Cortex of kidney (tissue), 1 donor: ENCODE measurements at places on chromosomes 7 and 10.

DNA sequence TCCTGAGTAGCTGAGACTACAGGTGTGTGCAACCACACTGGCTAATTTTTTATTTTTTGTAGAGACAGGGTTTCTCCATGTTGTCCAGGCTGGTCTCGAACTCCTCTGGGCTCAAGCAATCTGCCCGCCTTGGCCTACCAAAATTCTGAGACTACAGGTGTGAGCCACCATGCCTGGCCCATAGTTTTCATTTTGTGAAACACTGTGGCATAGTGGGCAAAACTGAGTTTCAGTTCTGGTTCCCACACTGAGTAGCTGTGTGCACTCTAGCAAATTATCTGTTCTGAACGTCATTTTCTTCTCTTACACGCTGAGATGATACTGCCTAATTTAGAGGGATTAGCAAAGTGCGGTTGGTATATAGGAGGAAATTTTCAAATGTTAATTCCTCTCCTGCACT, 13.5 kb downstream of the ATP5MK start:
- no peak for DNase-seq

DNA sequence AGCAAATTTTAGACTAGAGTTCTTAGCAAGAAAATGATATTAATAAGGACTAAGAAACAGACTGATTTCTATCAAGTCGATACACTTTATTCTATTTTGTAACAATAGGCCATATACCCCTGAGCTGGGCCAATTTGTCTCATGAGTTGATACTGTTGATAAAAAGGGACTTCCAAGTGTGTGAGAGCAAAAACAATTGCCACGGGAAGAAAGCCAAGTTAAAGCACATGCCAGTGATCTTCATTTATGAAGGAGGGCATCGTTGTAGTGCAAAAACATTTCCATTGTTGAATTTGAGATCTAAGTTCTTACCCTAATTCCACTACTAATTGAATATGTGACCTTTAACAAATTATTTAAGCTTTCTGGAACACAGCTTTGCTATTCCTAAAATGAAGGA, 119.9 kb downstream of the CNOT4 start:
- DNase-seq, result no peak

- DNase-seq, result no peak
Observed at GRCh38 chr7:100830396-100830795, 3.1 kb upstream of the EPHB4 start.

GRCh38 chr10:61891906-61892585, 9.5 kb upstream of the ARID5B start:
- no peak for DNase-seq

DNA sequence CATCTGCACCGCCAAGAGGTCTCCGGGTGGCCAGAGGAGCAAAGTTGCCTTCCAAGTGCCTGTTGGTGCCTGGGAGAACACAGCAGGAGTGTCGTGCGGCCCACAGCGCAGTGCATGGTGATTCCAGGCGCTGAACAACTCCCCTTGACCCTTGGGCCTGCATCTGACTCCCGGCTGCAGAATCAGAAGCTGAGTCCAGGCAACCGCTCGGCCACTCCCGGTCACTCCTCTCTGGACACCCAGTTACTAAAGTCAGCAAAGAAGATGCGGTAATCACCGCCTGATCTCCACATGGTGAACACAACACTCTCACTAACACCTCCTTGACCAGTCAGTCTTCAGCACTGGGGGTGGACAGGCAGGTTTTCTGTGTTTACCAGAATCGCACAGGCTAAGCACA, 35.5 kb downstream of the SCD start:
- DNase-seq, result no peak

- no peak for DNase-seq
Observed at GRCh38 chr7:16652240-16652583, 6.2 kb downstream of the BZW2 start.

- DNase-seq, result no peak
Observed at GRCh38 chr7:27194686-27195379, 5.1 kb downstream of the HOXA13 start.

DNA sequence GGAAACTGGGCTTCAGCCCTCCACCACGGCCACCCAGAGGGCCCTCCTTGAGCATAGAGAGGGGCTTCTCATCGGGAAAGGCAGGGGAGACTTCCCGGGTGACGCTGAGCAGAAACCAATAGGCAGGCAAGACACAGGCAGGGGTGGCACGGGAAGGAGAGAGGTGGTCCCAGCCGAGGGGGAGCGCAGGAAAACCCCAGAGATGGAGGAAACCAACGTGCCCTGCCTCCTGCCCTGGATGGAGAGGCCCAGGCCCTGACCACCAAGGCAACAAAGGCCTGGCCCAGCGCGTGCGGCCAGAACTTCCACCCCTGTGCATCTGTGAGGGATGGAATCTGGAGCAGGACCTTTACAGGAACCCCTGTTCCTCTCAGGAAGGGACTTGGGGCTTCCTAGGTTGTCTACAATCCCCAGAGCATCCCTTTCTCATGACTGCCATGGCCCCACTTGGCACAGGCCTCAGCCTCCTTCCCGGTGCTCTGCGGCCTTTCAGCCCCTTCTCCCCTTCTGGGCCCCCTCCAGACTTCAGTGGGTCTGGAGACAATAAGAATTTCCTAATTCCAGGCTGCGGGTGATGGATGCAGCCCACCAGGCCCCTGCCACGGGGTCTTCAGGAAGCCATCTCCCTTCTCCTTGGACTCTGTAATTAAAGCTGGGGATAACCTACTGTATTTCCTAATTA, 137.0 kb upstream of the RET start:
- no peak for DNase-seq

- DNase-seq, result no peak
Observed at GRCh38 chr7:27593226-27593625, 69.5 kb downstream of the HIBADH start.

DNA sequence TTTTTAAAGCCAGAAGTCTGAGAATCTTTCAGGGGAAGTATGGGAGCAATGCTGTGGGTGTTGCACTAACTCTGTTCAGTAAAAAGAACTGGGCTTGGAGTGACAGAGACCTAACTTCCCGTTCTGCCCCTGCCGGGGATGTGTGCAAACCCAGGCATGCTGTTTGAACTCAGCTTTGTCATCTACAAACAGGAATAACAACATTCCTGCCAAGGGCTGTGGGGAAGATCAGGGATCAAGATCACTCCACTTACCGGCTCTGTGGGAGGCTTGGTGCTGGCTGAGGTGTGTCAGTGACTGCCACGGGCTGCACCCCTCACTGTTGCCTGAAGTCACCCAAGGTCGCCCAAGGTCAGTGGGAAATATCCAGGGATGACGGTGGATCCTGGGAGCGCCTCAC, 23.1 kb upstream of the DRGX start:
- no peak for DNase-seq

GRCh38 chr10:60314069-60314940, 75.4 kb downstream of the ANK3 start:
- no peak for DNase-seq

DNA sequence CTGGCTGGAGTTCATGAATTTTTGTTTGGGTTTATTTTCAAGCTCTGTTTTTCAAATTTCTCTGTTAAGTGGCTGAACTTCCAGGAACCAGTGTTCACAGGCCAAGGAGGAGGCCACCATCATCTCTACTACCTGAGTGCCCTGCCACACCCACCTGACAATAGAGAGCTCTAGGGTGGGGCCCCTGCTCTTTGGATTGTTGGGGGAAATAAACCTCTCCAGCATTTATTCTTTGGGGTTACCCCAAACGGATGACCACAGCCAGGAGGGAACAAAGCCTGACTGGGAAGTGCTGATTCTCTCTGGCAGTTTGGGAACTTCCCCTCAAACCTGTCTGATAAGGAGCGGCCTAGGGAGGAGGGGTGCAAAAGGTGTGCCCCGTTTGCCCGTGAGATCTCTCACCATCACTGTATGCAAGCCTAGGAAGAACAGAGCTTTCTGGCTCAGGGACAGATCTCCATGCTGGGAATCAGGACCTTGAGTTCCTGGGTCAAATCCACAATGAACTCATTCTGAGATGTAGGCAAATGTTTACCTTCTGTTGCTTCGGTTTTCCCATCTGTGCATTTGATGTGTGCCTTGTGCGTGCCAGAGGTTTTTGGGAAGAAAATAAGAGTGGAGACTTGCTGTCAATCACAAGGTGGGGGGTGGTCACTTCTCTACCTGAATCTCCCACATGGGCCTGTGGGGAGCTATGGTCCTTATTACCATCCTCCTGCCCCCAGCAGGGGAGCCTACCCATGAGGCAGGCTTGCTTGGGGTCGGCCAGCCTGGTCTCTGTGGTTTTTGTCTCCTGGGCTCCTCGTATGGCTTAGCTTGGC, 27.7 kb upstream of the PDCD4 start:
- no peak for DNase-seq

DNA sequence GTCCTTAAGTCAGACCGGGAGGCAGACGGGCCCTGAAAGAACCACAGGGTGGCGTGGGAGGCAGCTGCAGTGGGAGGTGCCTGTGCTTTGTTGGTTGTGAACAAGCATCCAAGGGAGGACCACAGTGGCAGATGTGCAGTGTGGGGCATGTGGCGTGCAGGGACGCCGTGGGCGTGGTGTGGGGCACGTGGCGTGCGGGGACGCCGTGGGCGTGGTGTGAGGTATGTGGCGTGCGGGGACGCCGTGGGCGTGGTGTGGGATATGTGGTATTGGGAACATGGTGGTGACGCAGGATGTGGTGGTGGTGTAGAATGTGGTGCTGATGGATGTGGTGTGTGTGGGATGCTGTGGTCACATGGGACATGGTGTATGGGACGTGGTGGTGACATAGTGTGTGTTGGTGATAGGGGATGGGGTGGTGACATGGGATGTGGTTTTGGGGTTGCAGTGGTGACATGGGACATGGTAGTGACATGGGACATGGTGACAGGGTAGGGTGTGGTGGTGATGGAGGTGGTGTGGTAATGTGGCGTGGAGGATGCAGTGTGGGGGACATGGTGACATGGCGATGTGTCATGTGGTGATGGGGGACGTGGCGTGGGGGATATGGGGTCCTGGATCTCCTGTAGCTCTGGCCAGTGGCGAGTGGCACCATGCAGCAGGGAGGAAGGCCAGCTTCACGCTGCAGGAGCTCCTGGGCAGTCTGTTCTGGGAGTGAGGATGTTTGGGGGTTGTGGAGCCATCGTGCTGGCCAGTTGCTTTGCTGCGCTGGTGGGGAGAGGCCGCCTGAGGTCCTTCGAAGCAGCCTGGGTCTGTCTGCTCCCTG, 78.8 kb downstream of the INPP5A start:
- no peak for DNase-seq

GRCh38 chr10:80108576-80109239, 23.8 kb upstream of the PLAC9 start:
- no peak for DNase-seq

- no peak for DNase-seq
Observed at GRCh38 chr7:27199849-27200760, at the start of gene HOXA13. Gene HOXA13, minus strand, starts transcription at chr7:27200091. Its CDS starts 14 bp downstream, at chr7:27200077.

DNA sequence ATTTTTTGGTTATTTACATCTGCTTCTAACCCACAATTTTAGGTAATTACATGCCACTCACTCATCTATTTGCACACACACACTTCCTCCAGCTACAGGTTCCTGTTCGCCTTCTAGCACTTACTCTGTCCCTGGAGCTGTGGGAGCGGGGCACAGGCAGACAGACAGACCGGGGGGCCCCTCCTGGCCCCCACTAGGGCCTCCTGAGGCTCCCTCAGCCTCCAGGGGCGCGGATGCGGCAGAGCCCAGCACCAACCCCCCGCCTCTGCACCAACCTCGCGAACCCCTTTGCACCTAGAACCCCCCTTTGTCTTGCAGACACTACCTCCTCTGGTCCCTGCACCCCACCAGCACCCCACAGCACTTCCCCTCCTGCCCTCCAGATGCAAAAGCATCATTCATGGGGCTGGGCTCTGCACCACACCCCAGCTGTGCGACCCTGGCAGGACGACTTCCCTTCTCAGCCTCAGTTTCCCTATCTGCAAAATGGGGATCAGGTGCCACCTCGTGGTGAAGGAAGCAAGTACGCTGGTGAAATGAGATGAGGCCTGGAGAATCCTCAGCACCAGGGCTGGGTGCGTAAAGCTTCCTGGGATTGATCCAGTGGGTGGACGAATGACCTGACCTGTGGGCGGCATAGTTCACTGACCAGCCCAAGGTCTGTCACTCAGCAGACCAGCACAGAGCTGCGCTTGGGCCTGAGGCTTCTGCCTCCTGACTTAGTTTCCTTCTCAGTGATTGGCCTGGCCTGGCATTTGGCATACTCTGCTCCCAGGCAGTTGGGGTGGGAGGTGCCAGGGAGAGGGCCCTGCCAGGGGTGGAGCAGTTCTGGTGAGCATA, 37.9 kb downstream of the ELFN1 start:
- DNase-seq, result no peak

DNA sequence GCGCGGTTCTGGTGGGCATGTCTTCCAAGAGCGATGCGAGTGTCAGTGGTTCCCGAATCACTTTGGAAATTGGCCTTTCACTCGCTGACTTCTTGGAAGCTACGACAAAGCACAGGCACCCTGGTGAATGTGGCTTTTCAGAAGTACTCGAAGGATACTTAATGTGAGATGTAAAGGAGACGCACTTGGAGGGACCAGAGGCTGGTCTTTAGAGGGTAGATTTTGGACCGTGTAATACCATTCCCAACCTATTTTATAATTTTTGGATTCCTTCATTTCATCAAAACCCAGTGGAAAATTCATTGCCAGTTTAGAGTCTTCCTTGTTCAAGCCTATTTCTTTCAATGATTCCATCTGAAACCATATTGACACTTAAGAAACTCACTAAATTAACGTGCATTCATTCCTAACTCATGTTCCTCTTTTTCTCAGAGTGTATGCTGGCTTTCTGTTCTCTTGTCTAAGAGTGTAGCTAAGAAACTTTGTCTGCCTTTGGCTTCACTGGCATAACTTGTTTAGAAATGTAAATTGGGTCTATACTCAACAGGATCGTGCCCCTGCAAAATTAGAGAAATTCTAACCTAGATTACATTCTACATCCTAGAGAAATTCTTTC, 645 bp upstream of the COPG2 start:
- DNase-seq, result no peak

DNA sequence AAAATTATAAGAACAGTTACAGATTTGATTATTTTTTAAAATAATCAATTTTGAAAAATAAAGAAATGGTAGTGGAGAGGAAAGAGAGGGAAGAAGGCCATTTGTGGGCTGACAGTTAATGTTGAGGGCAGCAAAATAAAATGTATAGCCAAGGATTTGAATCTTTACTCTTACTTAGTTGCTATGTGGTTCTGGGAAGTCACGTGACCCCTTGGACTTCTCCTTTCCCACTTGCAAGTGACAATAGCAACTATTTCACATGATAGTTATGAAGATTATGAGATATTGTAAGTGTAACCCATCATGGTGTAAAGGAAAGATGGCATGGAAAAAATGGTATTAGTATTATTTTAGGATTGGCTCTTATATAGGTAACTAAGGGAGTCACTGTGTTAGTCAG, 567.3 kb upstream of the GHITM start:
- DNase-seq, result no peak

- no peak for DNase-seq
Observed at GRCh38 chr7:55190511-55191160, 171.8 kb downstream of the EGFR start.
